Cerebellum (tissue), 4 donors: ENCODE measurements at places on chromosomes 12 and 14. TPM values are rescaled to one million over a fixed set of nuclear protein-coding genes. Genes with fewer than 3 reads are reported as not detected.

DNA sequence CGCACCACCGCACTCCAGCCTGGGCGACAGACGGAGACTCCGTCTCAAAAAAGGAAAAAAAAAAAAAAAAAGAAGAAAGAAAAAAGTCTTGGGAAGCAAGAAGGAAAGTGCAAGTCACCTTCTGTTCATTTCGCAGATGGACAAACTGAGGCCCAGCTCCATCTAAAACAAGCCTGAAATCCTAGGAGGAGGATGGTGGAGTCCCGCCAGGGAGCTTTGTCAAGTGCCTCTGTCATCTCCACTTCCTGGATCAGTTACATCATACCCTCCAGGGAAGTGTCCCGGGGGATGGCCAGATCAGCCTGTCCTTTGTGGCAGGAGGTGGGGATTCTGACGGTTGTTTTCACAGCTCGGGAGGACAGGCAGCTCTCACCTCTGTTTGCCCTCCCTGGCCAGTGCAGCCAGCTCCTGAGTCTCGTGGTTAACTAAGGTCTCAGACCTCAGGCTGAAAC, 8.7 kb upstream of the SDSL start:
- DNase-seq = no peak

DNA sequence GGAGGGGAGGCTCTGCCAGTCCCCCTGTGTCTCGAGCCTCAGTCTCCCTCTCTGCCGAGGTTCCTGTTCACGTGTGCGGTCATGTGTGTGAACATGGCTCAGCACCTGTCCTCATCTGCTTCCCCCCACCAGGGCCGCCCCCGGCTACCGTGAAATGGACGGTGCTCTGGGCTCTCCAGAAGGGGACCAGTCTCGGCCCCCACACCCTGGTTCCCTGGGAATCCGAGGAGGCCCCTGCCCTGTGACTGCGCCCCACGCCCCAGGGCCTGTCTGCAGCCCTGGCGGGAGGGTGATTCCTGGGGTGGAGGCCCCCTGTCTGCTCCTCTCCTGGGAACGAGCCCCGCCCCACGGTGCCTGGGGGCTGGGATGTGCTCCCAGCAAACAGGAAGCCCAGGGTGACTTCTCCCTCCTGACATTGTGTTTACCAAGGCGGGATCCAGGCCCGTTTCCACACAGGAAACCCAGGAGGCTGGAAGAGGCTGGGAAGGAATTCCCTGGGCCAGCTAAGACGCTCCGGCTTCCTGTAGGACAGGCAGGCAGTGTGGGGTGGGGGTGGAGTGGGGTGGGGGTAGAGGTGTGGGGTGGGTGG, 46.6 kb downstream of the KIF26A start:
- DNase-seq = no peak

DNA sequence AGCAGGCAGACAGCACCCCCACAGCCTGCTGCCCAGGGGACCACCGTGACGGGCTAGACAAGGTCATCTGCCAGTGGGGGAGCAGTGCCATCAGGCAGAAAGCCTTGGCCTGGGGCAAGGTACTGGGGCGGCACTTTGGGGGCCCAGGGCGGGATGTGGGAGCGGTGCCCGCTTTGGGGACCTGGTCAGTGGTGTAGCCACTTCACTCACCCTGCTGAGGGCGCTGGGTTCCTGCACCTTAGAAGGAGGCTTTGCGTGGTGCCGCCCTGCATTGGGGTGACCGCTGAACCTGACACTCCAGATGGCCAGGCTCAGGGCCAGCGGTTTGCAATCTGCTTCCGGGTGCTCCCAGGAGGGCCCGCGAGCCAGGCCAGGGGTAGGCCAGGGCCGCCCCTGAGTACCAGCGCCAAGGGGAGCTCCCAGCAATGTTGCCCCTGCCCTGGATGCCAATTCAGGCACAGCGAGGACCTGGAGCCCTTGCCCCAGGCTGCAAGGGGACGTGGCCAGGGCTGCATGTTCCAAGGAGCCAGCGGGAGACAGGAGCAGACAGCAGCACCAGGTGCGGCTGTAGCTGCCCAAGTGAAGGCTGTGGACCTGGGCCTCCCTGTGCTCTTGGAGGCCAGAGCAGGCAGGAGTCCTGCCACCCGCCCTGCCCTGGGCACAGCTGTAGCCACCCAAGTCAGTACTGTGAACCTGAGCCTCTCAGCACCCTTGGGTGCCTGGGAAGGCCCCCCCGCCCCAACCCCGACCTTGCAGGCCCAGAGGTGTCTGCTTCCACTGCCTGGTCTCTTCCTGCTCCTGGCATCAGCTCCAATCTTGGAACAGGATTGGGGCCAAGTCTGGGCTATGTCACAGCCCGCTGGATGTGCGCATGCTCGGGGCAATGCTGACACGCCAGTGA, 550.7 kb downstream of the SLC6A15 start:
- no peak for DNase-seq

DNA sequence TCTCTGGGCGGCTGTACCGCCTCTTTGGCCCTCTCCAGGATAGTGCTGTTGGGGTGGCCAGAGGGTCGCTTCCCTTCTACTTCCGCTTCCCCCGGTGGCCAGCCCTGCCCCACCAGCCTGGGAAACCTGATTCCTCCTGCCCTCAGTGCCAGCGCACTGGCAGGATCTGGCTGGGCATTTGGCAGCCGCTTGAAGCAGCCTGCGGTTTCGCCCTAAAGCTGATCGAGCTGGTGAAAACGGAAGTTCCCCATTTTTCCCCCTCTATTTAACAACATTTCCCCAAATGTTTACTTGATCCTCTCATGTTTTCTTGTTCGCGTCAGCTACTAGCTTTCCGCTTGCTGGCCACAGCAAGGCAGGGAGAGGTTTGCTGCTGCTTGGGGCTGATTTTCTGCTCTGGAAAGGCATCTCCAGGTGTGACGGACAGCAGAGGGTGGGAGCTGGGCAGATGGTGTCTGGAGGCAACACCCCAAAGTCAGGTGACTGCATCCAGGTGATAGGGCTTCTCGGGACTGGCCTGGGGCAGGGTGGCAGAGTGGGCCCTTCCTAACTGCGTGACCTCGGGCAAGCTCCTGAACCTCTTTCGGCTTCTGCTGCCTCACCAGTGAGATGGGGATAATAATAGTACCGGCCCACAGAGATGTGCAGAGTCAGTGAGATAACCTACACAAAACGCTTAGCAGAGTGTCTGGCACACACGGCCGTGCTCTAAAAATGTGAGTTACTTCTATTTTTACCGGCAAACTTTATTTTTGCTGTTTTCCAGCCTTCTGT, 53.1 kb downstream of the TSPAN9 start:
- no peak for DNase-seq

SLC5A8 gene
- 3.1 TPM for total RNA-seq
